ENCODE measurements at places on chromosomes 16 and 17.

- DNase-seq = no peak
These were observed 44.4 kb downstream of the MAP1LC3B start for GRCh38 chr16:87436225-87437172.

- no peak for DNase-seq
These were observed 39.7 kb downstream of the VPS35L start for GRCh38 chr16:19595043-19595767.

GRCh38 chr17:77160875-77161530 lies 20.2 kb downstream of the SEC14L1 start:
- no peak for DNase-seq

DNA sequence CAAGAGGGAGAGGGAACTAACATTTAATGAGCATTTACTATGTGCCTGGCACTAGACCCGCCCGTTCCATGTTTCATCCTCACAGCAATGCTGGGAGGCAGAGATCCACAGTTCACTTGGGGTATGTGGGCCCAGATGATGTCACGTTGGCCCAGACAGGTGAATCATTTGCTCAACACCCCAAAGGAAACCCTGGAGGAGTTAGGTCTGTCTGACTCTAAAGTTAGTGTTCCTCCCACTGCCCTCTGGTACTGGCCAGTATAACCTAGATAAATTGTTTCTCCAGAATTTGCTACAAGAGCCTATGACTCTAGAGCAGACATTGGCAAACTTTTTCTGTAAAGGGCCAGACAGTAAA lies 164.6 kb downstream of the VPS53 start:
- DNase-seq = no peak

DNA sequence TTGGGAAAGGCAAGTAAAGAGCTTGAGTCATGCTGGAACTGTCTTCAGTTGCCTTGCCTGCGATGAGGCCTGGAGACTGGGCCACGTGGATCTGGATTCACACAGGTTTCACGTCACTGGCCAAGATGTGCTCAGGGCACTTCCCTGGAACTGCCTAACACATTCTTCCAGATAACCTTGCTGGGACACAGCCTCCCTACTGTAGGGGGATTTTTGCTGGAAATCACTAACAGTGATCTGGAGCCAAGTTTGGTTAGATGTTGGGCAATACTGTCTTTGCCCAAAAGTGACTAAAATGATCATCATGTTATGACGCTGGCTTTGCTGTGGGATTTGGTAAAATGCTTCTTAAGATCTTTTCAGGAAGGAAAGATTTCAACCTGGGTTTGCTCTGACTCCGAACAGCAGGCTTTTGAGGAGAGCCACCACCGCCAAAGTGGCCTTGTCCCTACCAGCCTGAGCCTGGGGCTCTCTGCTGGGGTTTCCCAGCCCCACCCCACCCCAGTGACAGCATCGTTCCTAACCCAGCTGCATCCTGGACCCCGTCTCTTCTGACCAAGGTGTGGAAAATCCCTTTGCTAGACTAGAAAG lies 14.7 kb downstream of the C1QTNF1 start:
- no peak for DNase-seq

DNA sequence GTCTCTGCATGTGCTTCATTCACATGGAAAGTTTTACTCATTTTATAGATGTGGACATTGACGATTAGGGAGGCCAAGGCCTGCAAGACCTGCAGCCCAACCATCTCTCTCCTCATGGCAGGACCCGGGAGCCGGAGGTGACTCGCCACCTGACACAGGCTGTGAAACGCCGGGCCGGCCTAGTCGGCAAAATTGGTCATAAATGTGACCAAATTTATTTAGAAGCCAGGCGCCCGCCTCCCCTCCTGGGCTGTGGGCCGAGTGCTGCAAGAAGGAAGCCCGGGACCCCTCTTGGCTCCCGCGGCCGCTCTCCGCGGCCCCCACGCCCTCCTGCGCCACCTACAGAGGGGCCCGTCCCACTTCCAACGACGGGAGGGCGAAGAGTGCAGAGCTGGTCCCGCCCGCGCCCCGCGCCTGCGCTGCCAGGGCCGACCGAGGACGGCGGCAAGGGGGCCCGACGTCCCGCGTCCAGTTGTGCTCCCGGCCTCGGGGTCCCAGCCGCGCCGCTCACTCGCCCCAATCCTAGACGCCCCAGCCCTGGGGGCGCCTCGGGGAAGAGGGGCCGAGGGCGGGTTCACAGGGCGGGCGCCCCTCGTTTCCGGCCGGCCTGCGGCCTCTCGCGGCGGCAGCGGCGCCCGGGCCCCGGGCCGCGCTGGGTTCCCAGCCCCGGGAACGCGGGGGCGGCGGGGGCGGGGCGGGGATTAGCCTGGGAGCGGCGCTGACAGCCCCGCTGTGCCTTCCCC lies 47.5 kb downstream of the WNT3 start:
- peak; percentile 52 for DNase-seq

GRCh38 chr17:19876529-19877161 lies 8.9 kb upstream of the ULK2 start:
- DNase-seq = peak; percentile 77

GRCh38 chr17:40510328-40510648 lies 8.9 kb upstream of the TNS4 start:
- no peak for DNase-seq

DNA sequence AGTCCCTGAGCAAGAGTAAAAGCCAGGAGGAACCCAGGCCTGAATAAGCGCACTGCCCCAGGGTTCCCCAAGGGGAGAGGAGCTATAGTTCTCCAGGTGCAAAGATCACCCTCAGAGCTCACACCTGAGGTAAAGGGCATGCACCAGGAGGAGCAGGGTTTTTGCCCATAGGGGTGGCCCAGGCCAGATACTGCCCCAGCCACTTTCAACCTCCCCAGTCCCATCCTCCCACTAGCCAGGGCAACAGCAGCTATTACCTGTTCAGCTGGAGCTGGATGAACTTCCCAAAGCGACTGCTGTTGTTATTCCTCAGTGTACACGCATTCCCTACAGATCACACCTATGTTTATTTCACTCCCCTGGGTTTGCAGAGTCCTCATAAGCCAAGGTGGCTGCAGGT lies 19.8 kb downstream of the MYO19 start:
- DNase-seq = no peak

DNA sequence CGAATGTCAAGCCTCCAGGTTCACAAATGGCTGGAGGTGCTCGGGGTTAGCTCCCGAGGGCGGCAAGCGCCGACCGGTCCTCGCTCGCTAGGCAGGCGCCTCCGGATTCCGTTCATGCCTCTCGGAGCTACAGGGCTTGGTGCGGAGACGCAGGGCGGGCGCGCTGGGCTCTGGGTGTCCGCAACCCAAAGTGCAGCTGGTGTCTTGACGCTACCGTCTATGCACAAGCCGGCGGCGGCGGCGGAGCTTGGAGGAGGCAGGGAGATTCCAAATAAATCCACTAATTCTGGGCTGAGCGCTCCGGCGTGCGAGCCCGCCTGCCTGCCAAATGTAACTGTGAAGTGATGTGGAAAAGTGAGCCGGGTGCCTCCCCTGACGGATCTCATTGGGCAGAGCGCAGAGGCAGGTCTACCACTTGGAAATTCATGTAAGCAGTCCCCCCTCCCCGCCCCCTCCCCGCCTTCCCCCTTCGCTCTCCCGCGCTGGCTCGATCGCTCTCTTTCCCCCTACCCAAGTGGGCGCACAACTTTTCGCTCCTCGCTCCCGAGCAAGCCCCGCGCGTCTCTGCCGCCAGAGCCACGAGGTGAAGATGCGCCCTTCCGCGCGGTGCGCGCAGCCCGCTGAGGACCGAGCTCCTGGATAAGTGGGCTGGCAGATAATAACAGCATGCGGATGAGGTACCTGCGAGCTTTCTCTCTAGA lies at the start of gene CDH8:
Gene CDH8 (minus strand): TSS at position 338 of the 701 bp plus-strand sequence. CDS start 15,035 bp downstream, outside the sequence.
- no peak for DNase-seq

- no peak for DNase-seq
These were observed 57.1 kb upstream of the EMP2 start for GRCh38 chr16:10637337-10638037.

GRCh38 chr17:77466596-77467223 lies 325.9 kb downstream of the SEC14L1 start:
- no peak for DNase-seq

DNA sequence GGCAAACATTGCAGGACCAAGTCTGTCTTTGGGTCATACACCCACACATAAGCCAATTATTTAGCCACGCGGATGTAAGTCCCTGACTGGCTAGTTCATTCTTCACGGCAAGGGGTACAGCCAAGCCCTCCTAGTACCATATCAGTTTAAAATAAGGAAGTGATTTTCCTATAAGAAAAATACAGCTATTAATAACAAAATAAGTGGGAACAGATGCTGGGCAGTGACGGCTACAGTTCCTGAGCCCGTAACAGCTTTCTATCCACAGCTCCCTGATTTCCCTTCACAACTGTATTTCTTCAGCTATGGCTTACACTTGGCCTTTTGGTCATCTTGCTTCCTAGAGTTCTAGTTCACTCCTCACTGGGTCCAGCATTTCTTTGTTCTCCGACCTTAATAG lies 542.4 kb upstream of the C16orf82 start:
- DNase-seq = no peak

- DNase-seq = peak; percentile 93
These were observed 22.6 kb upstream of the MGAT5B start for GRCh38 chr17:76845541-76846017.

- DNase-seq = peak; percentile 93
These were observed 2.8 kb upstream of the UBTF start for GRCh38 chr17:44222112-44222869.

GRCh38 chr17:80381416-80381923 lies 33.5 kb upstream of the ENDOV start:
- DNase-seq = no peak

GRCh38 chr17:80789356-80789902 lies 202.2 kb upstream of the CHMP6 start:
- no peak for DNase-seq

DNA sequence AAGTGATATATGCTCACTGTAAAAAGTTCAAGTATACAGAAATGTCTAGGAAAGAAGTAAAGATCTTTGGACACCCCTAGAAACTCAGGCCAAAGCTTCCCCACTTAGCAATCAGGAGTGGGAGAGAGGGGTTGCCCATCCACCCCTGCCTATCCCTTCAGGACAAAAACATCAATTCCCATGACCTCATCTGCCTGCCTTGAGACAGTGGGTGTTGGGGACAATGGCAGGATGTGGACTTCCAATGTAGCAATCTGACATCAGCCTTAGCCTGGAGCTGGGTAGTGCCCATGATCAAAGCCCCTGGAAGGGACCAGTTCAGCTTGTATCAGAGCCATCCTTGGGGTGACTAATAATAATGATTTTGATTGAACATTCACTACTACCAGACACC lies 18.1 kb downstream of the ITPRIPL2 start:
- DNase-seq = no peak

- DNase-seq = no peak
These were observed 8.9 kb downstream of the CHAD start for GRCh38 chr17:50459756-50460155.
